Renal cortical epithelial cell (primary cell): ENCODE measurements at places on chromosomes 13 and 19. TPM values are rescaled to one million over a fixed set of nuclear protein-coding genes. Genes with fewer than 3 reads are reported as not detected.
A peak's percentile ranks its signal among the peaks of the same experiment; 100 is the strongest.

The C19orf67 gene
- not detected in 2 replicates for total RNA-seq

DNA sequence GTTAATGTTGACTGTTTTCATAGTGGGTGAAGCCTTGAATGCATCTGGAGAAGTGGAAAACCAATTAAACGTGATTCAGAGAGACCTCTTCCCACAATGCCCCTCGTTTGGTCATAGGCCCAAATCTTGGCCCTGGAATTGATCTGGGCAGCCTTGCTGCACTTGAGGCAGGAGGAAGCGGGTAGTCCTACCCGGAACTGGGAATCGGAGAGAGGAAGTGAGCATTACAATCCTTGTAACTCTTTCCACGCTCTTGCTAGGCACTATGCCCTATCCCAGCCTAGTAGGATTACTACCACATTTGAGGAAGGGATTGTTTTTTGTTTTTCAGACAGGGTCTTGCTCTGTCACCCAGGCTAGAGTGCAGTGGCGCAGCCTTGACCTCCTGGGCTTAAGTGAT is 3.6 kb downstream of the KCNK6 start:
- DNase-seq: no peak

- no peak for DNase-seq
Measured at GRCh38 chr13:105058517-105058916, 1476.9 kb downstream of the EFNB2 start.

GRCh38 chr19:16160943-16161560 is 12.3 kb downstream of the CIB3 start:
- DNase-seq: peak; percentile 64

DNA sequence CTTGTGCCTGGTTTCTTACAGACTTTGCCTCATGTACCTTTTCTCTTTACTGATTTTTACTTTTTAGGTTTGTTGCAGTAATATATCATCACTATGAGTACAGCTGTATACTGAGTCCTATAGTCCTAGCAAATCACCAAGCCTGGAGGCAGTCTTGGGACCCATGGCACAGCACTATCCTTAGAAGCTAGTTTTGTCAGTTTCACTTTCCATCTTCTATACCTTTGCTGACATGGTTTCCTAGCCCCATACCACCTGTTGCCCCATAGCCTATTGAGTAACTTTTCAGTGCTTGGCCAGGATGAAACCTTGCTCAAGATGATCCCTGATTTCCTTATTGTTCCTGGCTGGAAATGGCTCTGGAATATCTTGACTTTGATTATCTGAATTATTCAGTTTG is 826.4 kb downstream of the GPC5 start:
- no peak for DNase-seq

DNA sequence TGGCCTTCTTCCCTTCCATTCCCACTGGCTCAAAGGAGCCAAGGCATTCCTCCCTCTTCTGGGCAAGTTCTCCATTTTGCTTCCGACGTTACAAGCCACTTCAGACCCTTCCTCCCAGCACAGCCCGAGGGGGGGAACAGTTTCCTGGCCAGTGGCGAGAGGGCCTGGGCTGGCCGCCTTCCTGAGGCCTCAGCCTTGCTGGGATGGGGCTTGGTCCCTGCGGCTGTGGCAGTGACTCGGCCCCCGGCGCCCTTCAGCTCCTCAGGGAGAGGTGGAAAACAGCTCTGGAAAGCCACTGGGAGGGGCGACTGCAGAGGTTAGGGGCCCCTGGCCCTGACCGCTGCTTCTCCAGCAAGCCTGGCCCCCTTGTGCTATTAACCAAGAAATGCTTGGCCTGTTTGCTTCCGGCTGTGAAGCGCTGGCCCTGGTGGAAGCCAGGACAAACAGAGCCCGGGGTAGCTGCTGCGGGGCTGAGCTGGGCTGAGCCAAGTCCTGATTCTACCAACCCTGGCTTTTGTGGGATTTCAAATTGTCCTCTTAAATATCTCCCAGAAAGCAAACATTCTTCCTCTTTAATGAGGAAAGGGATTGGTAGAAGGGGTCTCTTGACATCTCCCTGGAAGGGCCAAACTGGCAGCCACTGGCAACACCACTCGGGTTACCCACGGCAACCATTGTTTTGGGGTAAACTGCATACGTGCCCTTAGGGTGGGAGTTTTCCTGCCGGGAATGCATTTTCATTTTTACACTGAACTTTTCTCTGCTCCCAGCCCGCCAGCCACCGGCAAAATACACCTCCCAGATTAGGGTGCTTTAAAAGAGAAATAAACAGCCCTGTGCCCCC is 38.7 kb downstream of the C13orf46 start:
- no peak for DNase-seq

DNA sequence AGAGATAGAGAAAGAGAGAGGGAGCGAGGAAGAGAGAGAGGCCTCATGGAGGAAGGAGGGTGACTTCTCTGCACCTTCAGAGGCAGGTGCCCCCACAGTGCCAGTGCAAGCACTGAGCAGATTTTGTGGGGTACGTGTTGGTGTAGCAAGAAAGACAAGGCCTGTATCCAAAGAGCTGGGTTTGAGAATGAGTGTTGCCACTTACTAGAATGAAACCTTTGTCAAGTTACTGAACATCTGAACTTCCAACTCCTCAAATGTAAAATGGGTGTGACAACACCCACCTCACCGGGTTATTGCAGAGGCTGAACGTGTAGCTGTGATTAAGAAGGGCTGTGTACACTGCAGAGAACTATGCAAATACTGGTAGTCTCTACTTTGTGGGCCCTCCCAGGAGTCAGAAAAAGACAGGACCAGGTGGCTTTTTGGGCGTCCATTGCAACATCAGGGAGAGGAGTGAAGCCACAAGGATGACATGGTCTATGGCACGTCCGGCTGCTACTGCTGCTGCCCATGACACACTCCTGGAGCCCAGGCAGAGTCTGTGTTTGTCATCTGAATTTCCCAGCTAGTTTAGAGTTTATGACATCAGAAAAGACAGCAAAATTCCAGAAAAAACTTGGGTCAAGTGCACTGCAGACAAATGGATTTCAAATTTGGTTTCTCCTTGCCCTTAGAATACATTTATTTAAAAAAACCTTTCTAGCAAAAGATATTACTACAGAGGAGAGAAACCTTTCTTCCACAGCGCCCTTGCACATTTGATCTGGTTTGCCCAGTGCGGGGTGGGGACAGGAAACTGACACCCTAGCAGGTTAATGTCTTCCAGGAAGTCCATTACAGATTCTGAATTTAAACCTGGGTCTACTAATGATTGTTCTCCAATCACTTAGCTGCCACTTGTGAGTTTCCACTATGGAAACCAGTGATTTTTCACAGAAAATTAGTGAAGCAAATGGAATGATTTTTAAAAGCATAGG is 54.0 kb upstream of the ATP12A start:
- DNase-seq: no peak
